ENCODE measurements at places on chromosomes 7 and 10.

GRCh38 chr7:120054376-120055100 is 218.4 kb upstream of the KCND2 start:
- no peak for DNase-seq

DNA sequence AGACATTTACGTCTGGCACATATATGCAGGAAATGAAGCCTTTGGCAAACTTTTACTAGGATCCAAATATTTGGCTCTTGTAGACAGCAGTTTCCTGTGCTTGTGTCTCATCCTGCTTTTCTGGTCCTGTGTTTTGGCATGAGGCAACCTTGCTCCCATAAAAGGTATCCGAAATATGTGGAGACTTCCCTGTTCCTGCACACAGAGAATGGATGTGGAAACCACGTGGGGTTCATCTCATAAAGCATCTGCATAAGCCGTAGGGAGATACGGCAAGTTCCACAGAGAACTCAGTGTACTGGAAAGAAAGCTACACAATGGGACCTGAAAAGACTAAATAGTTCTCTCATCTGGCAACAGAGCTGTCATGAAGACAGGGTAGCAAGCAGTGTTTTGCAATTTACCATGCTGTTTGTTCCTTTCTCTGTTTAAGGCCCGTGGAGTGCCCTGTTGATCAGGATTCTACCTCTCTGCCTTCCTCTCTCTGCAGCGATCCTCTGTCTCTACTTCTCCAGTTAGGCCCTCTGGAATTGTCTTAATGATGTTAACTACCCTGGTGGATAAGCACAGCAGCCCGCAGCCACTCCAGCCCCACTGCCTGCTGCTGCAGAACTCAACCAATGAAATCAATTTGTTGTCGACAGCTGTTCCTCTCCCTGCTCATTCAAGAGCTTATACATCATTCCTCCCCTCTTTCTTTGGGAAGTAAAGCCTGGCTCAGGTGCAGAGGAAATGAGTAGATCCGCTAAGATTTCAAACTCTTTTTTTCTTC is 293.6 kb downstream of the CSTF2T start:
- DNase-seq = no peak

DNA sequence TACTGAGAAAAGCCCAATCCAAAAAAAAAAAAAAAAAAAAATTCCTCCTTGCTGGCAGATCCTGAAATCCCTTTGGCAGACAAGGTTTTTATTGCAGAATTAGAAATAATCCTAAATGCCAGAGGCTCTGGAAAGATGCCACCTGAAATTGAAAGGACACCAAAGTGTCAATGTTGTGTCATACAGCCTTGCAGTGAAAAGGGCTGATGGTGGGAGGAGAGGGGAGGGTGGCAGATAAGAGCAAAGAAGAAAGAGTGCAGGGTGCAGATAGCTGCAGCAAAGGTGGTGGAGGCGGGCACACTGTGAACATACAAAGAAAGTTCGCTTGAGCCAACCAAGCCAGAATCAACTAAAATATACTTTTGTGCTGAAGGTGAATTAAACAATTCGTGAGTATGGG is 8.2 kb upstream of the OPTN start:
- no peak for DNase-seq

DNA sequence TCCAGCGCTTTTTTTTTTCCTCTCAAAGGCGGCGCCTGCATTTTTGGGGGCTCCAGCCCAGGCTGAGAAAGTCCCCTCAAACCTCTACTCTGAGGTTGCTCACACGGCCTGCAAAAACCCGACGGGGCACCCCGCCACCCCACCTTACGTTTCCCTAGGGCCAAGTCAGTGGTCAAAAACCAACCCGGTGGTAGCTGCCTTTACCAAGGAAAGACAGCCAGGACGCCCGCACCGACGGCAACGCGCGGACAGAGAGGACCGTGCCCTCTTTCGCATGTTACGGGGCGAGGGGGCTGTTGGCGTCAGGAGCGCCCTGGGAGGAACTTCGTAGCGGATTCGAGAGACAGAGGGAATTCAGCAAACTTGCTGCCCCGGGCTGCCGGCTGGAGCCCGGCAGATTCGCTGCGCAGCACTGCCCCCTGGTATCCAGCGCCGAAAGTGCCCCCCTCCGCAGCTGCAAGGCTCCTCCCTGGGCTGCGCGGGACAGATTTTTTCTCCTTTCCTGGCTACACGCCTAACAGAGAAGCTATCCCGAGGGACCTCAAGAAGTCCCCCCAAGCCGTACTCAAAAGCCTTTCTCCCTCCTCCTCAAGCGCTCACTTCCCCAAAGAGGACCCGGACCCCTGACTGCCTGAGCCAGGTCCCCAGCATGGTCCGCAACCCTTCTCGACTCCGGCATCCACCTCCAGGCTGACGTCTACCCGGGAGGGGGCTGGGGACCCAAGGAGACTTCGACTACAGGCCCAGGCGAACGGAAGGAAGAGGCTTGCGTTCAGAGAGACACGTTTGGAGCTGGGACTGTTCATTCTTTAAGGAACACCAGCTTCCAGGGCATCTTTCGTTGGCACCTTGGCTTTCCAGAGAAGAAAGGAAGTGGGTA is 27.7 kb upstream of the VAX1 start:
- no peak for DNase-seq

- DNase-seq = no peak
Observed at GRCh38 chr7:29915481-29916215, 74.0 kb downstream of the SCRN1 start.

DNA sequence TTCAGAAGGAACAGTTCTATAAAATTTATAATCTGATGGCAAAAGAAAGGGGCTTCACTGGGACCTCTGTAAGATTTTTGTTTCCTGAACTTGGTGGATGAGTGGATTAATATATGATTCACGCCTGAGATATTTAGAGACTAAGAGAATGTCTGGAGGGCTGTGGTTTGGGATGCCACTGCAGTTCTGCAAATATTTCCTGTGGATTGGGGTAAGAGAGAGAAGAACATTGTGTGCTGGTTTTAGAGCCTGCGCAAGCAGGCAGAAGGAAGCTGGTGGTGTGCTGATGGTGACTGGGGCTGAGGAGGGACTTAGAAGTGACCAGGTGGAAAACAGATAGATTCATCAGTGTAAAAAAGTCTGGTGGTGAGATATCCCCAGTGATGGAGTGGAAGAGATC is 87.0 kb downstream of the SUGCT start:
- DNase-seq = no peak

DNA sequence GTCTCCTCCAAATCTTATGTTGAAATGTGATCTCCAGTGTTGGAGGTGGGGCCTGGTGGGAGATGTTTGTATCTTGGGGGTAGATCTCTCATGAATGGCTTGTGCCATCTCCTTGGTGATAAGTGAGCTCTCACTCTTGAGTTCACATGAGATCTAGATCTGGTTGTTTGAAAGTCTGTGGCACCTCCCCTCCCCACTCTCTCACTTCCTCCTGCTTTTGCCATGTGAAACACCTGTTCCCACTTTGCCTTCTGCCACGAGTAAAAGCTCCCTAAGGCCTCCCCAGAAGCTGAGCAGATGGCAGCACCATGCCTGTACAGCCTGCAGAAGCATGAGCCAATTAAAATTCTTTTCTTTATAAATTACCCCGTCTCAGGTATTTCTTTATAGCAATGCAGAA is 23.5 kb downstream of the TMEM229A start:
- DNase-seq = no peak

GRCh38 chr10:63477927-63478326 is 12.2 kb upstream of the JMJD1C start:
- no peak for DNase-seq

DNA sequence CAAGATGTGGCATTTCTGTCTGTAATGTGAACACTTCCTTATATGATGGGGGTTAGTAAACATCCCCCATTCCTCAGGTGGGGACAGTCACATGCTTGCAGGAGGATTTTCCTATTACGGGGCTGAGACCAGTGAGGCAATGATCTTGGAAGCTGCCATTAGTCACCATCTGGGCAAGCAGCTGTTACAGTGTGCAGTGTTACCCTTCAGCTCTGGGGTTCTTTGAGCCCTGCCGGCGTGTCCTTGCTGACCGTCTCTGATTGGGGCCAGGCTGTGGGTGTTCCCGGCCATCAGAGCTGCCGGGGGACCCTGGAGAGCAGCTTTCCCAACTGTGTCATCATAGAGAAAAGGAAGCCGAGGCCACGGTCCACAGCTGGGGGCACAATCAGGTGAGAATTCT is 126.8 kb upstream of the FAM20C start:
- DNase-seq = no peak

GRCh38 chr7:109930049-109930448 is 1160.9 kb upstream of the LRRN3 start:
- DNase-seq = no peak

- DNase-seq = no peak
Observed at GRCh38 chr7:68122801-68123200, 1126.2 kb downstream of the TYW1 start.

DNA sequence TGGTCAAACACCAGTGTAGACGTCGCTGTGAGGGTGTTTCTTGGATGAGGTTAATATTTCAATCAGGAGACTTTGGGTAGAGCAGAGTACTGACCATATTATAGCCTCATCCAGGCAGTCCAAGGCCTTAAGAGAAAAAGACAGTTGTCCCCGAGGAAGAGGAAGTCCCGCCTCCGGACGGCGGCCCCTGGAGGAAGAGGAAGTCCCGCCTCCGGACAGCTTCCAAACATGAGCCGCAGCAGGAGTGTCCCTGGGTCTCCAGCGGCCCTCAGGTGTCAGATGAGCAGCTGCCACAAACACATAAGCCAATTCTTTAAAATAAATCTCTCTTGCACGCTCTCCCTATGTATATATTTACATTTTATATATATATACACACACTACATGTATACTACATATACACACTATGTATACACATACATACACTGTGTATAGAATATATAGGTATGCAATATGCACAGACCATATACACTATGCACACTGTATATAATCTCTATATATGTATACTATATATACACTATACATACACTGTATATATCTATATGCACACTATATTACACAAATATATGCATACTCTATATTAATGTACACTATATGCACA is 37.5 kb downstream of the PWWP2B start:
- no peak for DNase-seq

GRCh38 chr10:15333909-15334649 is 37.0 kb downstream of the FAM171A1 start:
- DNase-seq = no peak

- DNase-seq = no peak
Observed at GRCh38 chr10:129773359-129773990, 190.6 kb downstream of the EBF3 start.

GRCh38 chr7:22269963-22270362 is 87.0 kb downstream of the RAPGEF5 start:
- DNase-seq = no peak

DNA sequence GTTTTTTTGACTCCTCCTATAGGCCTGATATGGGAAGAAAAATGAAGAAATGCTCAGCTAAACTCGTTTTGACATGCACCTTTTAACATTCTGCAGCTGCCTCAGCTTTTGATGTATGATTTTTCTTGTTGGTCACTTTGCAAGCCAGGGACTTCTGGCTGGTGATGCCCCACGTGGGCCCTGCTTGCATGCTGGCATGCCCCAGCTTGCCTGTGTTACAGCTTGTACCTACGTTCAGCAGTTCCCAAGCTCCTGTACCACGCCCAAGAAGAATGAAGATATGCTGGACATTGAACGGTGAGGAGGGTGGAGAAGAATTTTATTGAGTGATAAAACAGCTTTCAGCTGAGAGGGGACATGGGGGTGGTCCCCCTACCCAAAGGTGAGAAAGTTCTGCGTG is 245.6 kb upstream of the FZD8 start:
- no peak for DNase-seq

GRCh38 chr7:131540491-131541162 is 15.8 kb downstream of the PODXL start:
- DNase-seq = no peak

- no peak for DNase-seq
Observed at GRCh38 chr7:3538041-3538440, 237.0 kb downstream of the SDK1 start.

- no peak for DNase-seq
Observed at GRCh38 chr7:69047151-69047754, 551.0 kb upstream of the AUTS2 start.

- DNase-seq = no peak
Observed at GRCh38 chr7:12771378-12771877, 84.0 kb downstream of the ARL4A start.

- DNase-seq = no peak
Observed at GRCh38 chr7:112781558-112781957, 8.6 kb downstream of the TMEM168 start.

DNA sequence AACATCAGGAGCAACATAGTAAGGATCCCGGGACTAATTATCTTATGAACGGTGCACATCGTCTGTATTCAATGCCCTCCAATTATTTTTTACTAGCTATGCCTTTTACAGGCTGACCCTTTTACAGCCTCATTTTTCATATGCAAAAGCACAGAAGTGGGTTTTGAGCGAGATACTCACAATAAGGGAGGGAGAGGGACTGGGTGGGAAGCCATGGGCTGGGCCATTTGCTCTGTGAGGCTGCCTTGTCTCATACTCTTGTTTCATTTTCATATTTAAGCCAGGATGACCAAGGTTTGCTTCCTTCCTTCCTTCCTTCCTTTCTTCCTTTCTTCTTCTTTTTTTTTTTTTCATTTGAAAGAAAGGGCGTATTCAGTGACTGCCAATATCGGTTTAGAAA is 259.3 kb downstream of the TRIL start:
- DNase-seq = no peak

- DNase-seq = peak; percentile 89
Observed at GRCh38 chr7:140696024-140696679, 356 bp upstream of the NDUFB2 start.

DNA sequence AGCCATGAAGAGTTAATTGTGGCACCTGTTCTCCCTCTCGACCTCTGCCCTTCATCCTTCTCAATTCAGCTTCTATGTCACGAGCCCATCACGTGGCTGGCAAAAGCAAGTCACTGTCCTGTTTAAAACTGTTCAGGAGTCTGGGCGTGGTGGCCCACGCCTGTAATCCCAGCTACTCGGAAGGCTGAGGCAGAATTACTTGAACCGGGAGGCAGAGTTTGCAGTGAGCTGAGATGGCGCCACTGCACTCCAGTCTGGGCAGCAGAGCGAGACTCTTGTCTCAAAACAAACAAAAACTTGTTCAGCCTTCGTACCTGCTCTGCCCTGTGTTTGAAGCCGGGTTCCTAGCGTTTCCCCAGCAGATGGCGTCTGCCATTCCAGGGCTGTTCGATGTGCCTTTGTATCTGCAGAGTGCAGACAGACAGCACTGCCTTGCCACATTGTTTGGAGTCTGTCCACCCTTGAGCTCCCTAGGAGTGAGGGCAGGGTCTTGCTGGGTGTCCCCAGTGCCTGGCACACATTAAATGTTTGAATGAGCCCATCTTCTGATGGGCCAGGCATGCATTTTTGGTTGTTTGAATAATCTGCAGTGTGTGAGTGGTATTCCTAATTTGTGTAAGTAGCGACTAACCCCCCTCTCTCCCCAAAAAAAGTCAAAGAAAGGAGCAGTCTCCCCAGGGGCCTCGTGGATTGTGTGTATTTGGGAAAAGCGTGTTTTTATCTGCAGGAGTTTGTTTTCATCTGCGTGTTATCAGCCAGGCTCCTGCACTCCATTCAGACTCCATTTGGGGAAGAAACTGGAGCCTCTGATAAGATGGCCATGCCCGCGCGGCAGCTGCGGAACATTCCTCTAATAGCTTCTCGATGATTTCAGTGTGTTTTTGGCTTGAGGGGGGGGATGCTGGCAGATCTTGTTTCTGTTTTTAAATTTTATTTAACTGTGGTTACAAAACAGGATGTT is 61.2 kb downstream of the DNAJB6 start:
- no peak for DNase-seq
